Thyroid gland (tissue), 4 donors: ENCODE measurements at places on chromosomes 16 and 17. TPM values are rescaled to one million over a fixed set of nuclear protein-coding genes. Genes with fewer than 3 reads are reported as not detected.

Gene KDM8
- total RNA-seq, result 9.9 TPM

DNA sequence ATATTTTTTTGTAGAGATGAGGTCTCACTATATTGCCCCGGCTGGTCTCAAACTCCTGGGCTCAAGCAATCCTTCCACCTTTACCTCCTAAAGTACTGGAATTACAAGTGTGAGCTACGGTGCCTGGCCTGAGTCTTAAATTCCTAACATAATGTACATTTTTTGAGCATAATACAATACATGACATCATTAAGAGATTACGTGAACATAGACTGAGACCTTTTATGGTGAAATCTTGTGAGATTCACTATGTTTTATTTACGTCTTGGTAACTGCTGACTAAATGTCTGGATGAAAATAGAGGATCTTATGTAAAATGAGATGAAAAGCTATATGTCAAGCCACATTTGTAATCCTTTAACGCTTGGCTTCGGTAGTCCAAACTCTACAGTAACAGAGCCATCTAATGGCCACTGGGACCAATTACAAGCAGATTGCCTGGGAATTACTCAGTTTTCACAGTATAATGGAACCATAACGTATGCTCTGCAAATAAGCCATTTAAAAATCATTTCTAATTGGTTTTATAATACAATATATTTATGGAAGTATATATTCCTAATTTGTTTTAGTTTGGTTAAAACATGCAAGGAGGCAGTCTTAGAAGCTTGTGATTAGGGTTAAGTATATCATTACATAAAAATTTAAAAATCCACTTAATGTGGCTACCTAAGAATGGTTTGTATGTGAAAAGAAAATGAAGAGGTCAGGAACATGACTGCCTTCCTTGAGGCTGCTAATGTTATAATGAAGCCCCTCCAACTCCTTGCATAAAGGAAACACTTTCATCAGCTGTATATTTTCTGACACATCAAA is 8.1 kb upstream of the EFCAB13 start:
- no peak for DNase-seq

DNA sequence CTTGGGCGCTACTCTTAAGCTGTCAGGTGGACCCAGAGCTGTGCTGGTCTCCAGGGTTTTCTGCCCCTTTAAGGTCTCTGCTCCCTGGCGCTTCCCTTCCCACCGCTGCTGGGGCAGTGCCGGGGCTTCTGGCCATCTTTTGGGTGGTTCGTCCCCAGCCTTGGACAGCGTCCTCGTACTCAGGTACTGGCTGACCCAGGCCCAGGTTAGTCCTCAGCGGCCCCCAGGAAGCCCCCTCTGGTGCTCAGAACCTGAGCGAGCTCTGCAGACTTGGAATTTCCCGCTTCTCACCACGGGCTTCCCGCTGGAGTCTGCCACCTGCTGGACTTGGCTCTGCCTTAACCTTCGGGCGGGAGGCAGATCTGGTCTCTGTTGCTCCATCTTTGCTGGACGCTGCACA is 94.1 kb upstream of the ZNF750 start:
- DNase-seq, result no peak

DNA sequence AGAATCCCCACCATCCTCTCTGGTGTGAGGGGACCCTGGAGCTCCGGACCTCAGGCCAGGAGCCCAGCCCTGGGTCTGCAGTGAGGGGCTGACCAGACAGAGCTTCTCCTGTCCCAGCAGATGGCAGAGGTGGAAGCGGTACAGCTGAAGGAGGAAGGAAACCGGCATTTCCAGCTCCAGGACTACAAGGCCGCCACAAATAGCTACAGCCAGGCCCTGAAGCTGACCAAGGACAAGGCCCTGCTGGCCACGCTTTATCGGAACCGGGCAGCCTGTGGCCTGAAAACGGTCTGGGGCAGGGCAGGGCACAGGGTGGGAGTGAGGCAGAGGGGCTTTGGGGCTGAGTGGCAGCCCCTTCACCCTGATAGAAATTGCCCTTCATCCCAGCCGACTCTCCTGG is 527 bp downstream of the UNC45B start:
- DNase-seq, result no peak

Gene SSTR5
- total RNA-seq, result not detected

- DNase-seq, result no peak
Measured at GRCh38 chr17:10111907-10112452, 86.4 kb downstream of the GAS7 start.

Gene SOX8
- total RNA-seq, result 0.78 TPM

Gene KRTAP4-3
- total RNA-seq, result not detected

- DNase-seq, result no peak
Measured at GRCh38 chr17:1494736-1495253, 2.3 kb upstream of the MYO1C start.

Gene CIBAR2
- total RNA-seq, result not detected

DNA sequence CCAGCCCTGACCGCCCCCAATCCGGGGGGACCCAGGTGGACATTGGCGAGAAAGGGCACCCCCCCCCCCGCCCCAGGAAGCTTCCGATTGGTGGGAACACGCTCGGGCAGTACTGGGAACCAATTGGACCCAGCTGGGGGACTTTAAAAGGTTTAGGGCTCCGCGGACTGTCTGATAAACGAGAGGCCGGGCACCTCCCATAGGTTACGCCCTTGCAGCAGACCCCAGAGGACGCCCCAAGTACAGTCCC is 245 bp downstream of the TMEM256 start:
- no peak for DNase-seq

DNA sequence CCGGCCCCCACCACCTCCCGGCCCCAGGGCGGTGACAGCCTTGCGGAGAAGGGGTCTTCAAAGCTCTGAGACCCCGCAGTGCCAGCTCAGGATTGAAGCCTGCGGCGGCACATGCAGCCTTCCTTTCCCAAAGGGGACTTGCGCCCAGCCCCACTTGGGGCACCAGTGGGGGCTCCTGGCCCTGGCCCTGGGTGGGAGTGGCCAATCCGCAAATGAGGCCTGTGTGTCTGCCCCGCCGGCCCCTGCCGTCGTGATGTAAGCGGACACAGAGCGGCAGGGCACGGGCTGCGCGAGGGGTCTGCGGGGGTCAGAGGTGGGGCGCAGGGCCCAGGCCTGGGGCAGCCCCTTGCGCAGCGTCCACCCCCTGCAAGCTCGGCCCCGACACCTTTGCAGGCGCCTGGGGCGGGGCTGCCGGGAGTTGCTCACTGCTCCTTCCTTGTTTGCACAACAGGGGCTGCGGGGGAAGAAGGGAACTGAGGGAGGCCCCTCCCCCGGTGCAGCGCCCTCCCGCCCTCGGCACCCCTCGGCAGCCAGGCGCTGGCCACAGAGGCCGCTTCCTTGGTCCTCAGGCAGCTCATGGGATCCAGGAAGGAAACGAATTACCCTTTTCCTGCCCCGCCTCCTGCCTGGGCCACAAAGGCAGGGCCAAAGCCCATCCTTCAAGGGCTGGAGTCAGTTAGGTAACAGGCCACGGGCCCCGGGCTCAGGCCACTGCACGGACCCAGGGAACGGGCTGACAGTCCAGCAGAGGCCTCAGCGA is 2.9 kb downstream of the SLC16A3 start:
- DNase-seq, result peak; percentile 69

Gene SLC12A3
- total RNA-seq, result not detected

GRCh38 chr17:79160980-79161636 is 86.5 kb downstream of the ENGASE start:
- DNase-seq, result no peak

DNA sequence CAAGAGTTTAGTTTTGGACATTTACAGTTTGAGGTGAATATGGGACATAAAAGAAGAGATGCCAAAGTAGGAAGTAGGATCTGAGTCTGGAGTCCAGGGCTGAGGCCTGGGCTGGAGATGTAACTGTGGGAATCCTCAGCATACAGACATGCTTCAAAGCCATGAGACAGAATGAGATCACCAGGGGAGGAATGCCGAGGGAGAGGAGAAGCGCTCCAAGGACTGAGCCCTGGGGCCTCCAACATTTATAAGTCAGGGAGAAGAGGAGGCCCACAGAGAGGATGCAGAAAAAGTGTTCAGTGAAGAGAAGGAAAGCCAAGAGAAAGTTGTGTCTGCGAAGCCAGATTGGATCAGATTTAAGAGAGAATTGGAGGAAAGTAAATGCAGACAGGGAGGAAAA is 277.5 kb upstream of the MYOCD start:
- DNase-seq, result no peak

GRCh38 chr16:86663685-86664521 is 85.6 kb downstream of the FOXL1 start:
- DNase-seq, result no peak

Gene SPATA22
- not detected for total RNA-seq

DNA sequence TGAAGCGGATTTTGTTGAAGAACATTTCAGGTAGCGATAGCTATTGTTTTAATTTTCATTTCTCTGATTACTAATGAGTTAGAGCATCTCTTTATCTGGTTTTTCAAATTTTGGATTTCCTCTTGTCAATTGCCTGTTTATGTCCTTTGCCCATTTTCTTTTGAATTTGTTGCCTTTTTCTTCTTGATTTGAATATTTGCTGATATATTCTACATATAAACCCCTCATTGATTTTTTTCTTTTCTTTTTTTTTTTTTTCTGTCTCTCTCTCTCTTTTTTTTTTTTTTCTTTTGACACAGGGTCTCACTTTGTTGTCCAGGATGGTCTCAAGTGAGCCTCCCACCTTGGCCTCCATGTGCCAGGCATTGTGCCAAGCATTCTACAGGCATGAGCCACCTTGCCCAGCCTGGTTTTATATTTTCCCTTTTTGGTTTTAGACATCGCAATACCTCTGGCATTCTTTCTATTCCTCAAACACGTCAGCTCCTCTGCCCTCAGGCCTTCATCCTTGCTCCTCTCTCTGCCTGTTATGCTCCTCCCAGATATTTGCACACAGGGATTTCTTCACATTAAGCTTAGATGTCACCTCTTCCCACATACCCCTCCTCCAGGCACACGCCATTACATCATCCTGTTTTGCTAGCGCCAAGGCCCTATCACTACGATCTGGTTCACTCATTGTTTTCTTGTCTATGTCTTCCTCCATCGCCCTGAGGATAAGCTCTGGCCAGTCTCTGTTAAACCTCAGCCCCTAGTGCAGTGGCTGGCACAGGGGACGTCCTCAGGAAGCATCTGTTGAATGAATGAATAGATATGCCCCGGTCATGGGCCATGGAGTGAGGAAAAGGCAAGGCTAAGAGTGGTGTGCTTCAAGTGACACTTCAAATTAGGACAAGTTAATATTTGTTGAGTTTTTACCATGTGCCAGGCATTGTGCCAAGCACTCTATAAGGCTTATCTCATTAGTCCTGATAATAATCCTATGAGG is 8.6 kb downstream of the SARM1 start:
- no peak for DNase-seq

Gene ALDH3A1
- total RNA-seq, result not detected

DNA sequence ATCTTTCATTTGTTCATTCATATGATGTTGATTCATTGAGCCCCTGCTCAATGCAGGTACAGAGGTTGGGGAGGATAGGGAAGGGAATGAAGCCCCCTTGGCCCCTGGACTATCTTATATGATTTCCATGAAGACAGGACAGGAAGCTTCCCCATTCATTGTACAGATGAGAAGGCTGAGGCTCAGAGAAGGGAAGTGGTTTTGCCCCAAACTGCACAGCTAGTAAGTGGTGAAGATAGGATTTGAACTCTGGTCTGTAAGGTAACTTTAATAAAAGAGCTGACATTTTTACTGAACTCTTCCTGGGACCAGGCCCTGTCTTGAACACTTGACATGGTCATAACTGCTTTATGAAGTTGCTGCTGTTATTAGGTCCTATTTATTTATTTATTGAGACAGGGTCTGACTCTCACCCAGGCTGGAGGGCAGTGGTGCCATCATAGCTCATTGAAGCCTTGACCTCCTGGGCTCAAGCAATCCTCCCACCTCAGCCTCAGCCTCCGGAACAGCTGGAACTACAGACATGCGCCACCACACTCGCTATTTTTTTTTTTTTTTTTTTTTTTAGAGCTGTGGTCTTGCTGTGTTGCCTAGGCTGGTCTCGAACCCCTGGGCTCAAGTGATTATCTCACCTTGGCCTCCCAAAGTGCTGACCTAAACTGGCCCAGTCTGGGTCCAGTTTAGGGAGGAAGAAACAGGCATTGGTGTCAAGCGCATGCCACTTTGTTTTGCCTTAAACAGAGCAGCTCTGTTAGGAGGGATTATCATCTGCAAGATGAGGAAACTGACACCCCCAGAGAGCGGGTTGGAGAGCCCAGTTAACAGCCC is 5.0 kb downstream of the CTF1 start:
- DNase-seq, result no peak

Gene TBC1D3G
- not detected for total RNA-seq

DNA sequence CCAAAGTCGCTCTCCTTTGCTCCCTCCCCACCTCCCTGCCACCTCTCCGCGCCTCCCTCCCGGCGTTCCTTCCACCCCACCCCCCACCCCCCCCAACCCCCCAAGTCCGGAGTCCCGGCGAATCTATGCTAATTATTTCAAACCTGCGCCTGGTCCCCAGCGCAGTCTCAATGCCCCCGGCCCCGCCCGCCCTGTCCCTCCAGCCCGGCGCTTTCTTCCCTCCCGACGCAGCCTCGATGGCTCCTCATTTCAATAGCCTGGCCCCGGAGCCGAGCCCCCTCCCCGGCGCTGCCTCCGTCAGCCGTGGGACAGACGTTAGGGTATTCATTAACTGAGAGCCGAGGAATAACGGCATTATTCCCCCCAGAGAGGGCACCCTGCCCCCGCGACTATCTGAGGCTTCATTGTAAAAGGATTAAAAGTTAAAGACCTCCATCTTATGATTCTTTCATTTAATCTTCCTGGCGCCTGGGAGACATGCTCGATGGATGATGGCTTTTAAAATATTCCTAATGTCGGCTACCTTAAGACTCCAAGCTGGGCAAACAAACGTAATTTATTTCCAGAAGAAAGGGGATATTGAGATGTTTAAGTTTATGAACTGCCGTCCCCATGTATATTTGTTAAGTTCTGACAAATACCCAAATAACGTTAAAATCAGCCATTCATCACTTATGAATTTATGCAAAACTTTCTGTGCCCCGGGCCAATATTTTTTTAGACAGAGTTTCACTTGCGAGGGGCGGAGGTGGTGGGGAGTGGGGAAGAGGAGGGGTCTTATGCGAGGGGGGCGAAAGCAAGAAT is 3.4 kb downstream of the NOG start:
- DNase-seq, result no peak

Gene RUNDC3A
- total RNA-seq, result 1.5 TPM

DNA sequence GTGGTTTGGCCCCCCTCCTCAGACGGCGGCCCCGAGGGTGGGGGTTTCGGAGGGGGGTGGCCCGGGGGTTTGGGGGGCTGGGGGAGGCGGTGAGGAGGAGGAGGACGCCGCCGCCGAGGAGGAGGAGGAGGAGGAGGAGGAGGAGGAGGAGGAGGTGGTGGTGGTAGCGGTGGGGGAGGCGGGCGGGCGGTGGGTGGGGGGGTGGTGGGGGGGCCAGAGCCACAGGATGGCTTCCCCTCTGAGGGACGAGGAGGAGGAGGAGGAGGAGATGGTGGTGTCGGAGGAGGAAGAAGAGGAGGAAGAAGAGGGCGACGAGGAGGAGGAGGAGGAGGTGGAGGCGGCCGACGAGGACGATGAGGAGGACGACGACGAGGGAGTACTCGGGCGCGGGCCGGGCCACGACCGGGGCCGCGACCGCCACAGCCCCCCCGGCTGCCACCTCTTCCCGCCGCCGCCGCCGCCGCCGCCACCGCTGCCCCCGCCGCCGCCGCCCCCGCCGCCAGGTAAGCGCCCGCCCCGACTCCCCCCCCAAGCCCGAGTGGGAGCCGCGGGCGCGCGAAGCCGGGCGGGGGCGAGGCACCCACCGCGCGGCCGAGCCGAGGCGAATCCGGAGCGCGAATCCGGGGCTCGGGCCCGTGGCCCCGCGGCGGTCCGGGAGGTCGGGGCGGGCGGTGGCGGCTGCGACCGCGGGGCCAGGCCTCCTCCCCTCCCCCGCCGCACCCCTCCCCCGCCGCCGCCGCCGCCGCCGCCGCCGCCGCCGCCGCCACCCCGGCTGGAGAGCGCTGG is 3.8 kb upstream of the CHD3 start:
- peak; percentile 23 for DNase-seq
